Activated CD8-positive, alpha-beta memory T cell treated with anti-CD3 and anti-CD28 coated beads for 36 hours (primary cell): ENCODE measurements at places on chromosomes 3 and 15. TPM values are rescaled to one million over a fixed set of nuclear protein-coding genes. Genes with fewer than 3 reads are reported as not detected.

Gene TEX55
- not detected for total RNA-seq

Gene RPUSD3
- 81.3 TPM for total RNA-seq

Gene ERICH6
- total RNA-seq, result not detected

Gene LRRIQ4
- 0.25 TPM for total RNA-seq

Gene GPR62
- not detected for total RNA-seq

Gene GPR149
- total RNA-seq, result not detected

Gene ZBED2
- 671 TPM for total RNA-seq

Gene CCR8
- total RNA-seq, result 2.5 TPM

Gene TSEN2
- total RNA-seq, result 32.9 TPM

Gene CHL1
- not detected for total RNA-seq

Gene RASGRP1
- total RNA-seq, result 64.2 TPM

Gene SHC4
- total RNA-seq, result 11.6 TPM

Gene EOMES
- 16.2 TPM for total RNA-seq

Gene LYZL4
- total RNA-seq, result not detected

Gene ILDR1
- not detected for total RNA-seq

Gene RBMS3
- 0.86 TPM for total RNA-seq

Gene ONECUT1
- not detected for total RNA-seq

Gene PEX5L
- not detected for total RNA-seq

Gene IL12A
- not detected for total RNA-seq

Gene LAMB2
- not detected for total RNA-seq

Gene CKMT1B
- total RNA-seq, result 0.27 TPM

Gene ZPLD1
- total RNA-seq, result not detected

Gene FETUB
- total RNA-seq, result not detected

Gene GOLGA8O
- total RNA-seq, result 0.23 TPM

Gene FBXW12
- total RNA-seq, result not detected

Gene OR5AC2
- not detected for total RNA-seq

Gene RAB11A
- 143 TPM for total RNA-seq

Gene TM6SF1
- total RNA-seq, result 2.1 TPM

Gene UBXN7
- 51.1 TPM for total RNA-seq

Gene VILL
- 13.2 TPM for total RNA-seq

Gene ARHGAP11A
- 110 TPM for total RNA-seq

Gene PARP15
- 10.3 TPM for total RNA-seq

Gene SLC6A11
- not detected for total RNA-seq

Gene CNOT10
- 56.4 TPM for total RNA-seq

Gene AP3B2
- 0.53 TPM for total RNA-seq

Gene IL17RE
- 0.70 TPM for total RNA-seq

Gene BHLHE40
- total RNA-seq, result 271 TPM

Gene ENTPD3
- total RNA-seq, result not detected

Gene OXNAD1
- total RNA-seq, result 31.6 TPM

Gene SGO1
- 21.6 TPM for total RNA-seq

Gene TMA7
- total RNA-seq, result 402 TPM

Gene GABRG3
- total RNA-seq, result not detected

Gene CHAC1
- 25.2 TPM for total RNA-seq

Gene EXOSC7
- 90.0 TPM for total RNA-seq

Gene USF3
- 12.6 TPM for total RNA-seq

Gene ARRDC4
- total RNA-seq, result 0.42 TPM

Gene ALPK3
- total RNA-seq, result 0.08 TPM

Gene PRR20G
- not detected for total RNA-seq
